ENCODE measurements at places on chromosomes 4 and X. TPM values are rescaled to one million over a fixed set of nuclear protein-coding genes. Genes with fewer than 3 reads are reported as not detected.

DNA sequence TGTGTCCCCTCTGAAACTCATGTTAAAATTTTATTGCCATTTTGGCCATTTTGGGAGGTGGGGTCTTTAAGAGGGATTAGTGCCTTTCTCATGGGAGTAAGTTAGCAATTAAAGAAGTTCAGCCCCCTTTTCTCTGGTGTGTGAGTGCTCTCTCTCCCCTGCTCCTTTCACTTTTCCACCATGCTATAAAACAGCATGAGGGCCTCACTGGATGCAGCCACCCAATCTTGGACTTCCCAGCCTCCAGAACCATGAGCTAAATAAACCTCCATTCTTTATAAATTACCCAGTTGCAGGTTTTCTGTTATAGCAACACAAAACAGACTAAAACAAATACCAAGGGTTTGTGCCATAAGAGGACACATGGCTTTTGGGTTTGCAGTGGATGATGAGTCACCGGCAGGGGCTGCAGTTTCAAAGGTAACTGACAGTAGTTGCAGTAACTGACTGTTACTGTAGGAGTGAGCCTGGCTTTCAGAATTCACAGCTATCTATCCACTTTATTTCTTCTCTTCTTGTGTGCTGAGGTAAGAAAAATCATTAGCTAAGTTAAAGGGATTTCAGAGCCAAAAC is 121.5 kb downstream of the PPEF1 start:
- DNase-seq: no peak

GRCh38 chrX:134935276-134935675 is 55.5 kb upstream of the SMIM10 start:
- no peak for DNase-seq

DNA sequence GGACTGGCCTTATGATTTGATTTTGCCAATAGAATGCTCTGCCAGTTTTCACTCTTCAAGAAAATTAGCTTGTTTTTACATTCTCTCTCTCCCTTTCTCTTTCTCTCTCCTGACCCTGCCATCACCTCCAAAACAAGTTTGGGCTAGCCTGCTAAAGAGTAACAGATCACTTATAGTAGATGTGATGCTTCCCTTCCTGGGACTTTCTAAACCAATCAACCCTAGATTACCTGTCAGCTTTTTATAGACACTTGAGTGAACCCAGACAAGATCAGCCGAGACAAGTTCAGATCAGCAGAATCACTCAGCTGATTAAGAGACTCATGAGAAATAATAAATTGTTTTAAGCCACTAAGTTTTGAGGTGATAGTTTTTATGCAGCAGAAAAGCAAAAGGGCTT is 521.2 kb downstream of the ANKRD50 start:
- no peak for DNase-seq

DNA sequence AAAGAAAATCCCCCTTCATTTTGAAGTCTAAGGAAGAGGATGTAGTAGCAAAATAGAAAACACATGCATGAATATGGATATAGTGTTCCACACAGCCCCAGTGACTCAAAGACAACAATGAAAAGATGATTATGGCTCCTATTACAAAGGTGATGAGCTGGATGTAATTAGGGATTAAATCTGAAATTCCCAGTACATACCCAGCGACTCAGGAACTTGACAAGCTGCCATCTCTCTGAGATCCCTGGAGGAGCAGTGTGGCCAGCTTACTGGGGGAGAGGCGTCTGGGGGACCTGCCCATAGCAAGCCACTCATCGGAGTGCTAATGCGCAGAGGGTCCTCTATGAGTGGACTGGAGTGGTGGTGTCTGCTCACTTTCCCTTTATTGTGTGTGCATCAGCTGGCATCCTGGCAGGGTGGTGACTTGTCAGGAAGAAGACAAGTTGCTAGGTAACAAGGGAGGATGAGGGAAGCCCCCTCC is 42.7 kb upstream of the MGST2 start:
- no peak for DNase-seq

DNA sequence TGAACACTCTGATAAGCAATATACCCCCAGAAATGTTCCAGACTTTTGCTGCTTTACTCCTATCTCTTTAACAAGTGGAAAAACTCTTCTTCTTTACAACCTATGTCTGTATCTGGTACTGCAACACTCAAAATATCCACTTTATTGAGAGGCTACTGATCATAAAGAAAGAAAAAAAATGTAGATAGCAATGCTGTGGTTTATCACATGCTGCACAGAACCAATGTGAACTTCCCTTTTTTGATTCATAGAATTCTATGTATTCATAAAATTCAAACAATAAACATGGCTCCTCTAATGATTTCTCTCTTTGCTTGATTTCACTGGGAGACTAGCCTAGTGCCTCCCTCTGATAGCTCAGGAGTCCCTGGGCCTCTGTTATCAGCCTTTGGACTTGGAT is 223.5 kb downstream of the ZNF674 start:
- DNase-seq: no peak

DNA sequence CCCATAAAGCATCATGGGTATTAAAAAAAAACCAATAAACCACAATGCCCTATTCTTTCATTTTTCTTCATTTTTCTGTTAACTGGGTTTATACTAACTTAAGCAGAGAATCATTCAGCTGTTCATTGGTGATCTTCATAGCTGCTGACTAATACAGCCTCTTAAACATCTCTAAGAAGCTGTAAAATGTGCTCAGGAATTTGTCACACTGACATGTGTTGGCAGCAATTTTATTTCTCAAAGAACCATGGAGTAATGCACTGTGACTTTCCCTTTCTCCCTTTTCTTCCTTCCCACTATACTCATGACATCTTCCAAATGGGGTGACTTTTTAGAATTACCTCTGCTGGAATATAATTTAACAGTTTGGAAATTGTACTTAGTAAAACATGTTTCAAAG is 315.4 kb downstream of the ANTXR2 start:
- no peak for DNase-seq

GRCh38 chrX:56782352-56782751 is 53.3 kb downstream of the NBDY start:
- DNase-seq: no peak

DNA sequence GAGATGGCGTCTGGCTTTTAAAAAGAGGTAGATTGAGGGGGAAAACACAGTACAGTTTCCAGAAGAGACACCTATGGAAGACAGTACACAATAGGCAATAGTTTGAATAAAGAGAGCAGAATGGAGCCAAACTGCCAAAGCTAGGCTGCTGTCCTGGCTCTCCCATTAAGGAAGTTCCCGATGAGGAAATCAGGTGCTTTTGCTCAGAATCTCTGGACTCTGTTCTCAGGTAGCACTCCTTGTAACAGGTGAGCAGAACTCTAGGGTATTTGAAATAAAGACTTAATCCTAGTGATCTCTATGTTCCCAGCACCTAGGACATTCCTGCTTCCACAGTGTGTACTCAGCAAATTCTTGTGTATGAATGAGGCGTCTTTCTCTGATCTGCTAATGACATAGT is 1.6 kb downstream of the EGF start:
- no peak for DNase-seq

DNA sequence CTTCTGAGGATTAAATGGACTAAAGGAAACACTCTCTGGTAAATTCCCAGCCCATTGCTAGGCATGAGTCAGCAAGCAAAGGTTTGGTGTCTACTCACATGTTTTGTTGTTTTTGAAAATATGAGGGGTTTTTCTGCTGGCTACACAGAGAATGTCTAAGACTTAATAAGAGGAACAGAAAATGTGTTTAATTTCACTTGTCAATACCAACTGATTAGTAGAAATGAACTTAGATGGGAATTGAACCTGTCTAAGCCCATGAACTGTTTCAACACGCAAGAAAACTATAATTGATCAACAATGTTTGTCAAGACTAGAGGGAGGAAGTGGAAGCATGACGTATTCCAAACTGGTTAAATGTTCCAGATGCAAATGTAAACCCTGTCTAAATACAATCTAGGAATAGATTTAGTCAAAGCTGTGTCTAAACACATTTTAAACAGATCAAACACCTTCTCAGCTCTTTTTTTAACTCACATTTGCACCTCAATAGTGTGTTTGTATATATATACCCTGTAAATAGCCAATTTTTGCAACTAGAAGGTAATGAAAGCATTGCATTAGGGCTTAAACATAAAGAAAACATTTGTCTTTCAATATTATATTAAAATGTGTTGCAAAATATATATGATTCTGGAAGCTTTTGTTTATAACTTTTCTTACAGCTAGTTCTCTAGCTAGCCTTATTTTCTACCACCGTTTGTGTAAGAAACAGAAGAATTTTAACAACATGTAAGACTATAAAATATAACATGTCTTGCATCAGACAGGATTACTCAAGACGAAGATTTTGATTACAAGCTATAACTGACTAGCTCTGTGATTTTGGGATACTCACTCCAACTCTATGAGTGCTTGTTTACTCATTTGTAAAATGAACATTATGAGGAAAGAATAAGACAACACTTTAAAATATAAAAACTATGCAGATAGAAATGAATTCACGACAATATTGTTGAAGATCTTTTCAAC is 607.8 kb downstream of the FSTL5 start:
- DNase-seq: no peak

- no peak for DNase-seq
Measured at GRCh38 chrX:1673337-1673736, 58.5 kb downstream of the ASMT start.

DNA sequence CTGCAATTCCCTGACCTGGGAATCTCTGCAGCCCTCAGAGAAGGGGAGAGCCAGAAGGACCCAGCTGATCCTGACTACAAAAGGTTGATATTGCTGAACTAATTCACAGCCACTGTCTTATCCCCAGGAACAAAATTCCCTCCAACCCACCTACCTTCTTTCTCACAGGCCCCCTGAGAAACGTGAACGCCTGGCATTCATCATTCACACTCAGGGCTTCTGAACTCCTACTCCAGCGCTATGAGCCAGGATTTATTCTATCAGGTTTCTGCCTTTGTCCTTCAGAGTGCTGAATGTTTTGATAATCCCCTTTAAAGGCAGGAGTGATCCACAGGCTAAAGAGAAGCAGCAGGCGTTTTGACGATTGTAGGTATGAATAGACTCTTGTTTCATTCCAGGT is 76.5 kb downstream of the KCNIP4 start:
- no peak for DNase-seq

DCHS2 gene
- total RNA-seq: not detected

FAM9C gene
- 0.24 TPM for total RNA-seq

NHS gene
- total RNA-seq: 1.1 TPM

NLGN3 gene
- total RNA-seq: 0.32 TPM

MPP1 gene
- 41.7 TPM for total RNA-seq

TLR3 gene
- 18.6 TPM for total RNA-seq
